Mucosa of descending colon (tissue), 3 donors: ENCODE measurements at places on chromosomes 5 and 9. TPM values are rescaled to one million over a fixed set of nuclear protein-coding genes. Genes with fewer than 3 reads are reported as not detected.

The CER1 gene
- not detected for total RNA-seq

The SARDH gene
- 0.46 TPM for total RNA-seq

The RNF224 gene
- not detected for total RNA-seq

The IL7R gene
- 6.6 TPM for total RNA-seq

The GPRIN1 gene
- total RNA-seq: 2.4 TPM

The KCNV2 gene
- total RNA-seq: not detected

The AQP3 gene
- 2.6 TPM for total RNA-seq

The GDNF gene
- 0.64 TPM for total RNA-seq

The ERCC8 gene
- 9.1 TPM for total RNA-seq

The ANKS6 gene
- total RNA-seq: 23.4 TPM

The NSMF gene
- total RNA-seq: 48.0 TPM

The RGS7BP gene
- 0.63 TPM for total RNA-seq
